ENCODE measurements at places on chromosomes 7 and 10.

GRCh38 chr10:61539876-61540275, 86.7 kb upstream of the TMEM26 start:
- no peak for DNase-seq

DNA sequence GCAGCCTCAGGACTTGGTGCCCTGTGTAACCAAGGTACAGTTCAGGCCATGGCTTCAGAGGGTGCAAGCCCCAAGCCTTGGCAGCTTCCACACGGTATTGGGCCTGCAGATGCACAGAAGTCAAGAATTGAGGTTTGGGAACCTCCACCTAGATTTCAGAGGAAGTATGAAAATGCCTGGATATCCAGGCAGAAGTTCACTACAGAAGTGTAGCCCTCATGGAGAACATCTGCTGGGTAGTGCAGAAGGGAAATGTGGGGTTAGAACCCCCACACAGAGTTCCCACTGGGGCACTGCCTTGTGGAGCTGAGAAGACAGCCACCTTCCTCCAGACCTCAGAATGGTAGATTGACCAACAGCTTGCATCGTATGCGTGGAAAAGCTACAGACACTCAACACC, 3.4 kb upstream of the SEM1 start:
- DNase-seq, result no peak

- DNase-seq, result no peak
These were observed 4.2 kb downstream of the PCOLCE start for GRCh38 chr7:100606313-100606712.

DNA sequence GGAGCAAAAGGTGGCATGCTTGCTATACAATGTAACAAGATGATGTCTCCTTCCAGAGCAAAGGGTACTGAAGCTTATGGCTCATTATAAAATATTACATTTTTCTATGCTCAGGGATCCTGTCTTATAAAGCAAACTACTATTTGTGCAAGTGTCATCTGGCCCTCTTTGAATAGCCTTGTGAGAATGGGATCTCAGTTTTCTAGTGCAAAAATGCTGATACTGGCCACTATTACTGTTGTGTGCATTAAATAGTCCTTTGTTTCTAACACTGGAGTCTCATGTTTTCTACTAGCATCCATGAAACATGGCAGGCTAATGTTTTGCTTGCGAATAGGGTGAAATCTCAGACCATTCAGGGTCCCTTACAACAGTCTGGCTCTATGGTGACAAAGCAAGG, 823.0 kb downstream of the REEP3 start:
- DNase-seq, result no peak

Data from NCI-H345 (cell line).